ENCODE measurements at places on chromosomes 2 and 18. TPM values are rescaled to one million over a fixed set of nuclear protein-coding genes. Genes with fewer than 3 reads are reported as not detected.
A peak's percentile ranks its signal among the peaks of the same experiment; 100 is the strongest.

PLEKHM3 gene
- 43.7 TPM for total RNA-seq

CPLX4 gene
- not detected for total RNA-seq

RTP5 gene
- not detected for total RNA-seq

FAM110C gene
- total RNA-seq = 11.8 TPM

MAPRE2 gene
- 38.1 TPM for total RNA-seq

TMEM37 gene
- total RNA-seq = 37.2 TPM

CD28 gene
- total RNA-seq = 0.45 TPM

GALNT13 gene
- total RNA-seq = not detected

DNA sequence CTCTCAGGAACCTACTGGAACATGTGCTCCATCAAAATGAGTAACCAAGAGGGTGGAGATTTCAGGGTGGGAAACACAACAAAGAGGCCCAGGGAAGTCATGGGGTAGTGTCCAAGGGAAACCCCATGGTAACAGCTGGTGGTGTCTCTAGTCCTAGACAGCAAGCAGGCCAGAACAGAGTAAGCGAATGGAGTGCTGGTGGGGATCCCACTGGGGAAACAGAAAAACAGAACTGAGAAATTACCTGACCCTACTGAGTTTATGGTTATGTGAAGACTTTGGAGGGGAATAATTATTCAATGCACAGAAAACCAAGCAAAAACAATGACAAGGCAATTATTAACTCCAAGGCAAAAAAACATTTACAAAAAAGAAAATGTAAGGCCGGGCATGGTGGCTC lies 16.9 kb downstream of the ERCC3 start:
- no peaks in the 10 kb centered on the region for H3K27me3 ChIP-seq
- DNase-seq = no peak
- H3K36me3 ChIP-seq = peaks cover 57% of the 10 kb centered on the region
- H3K27ac ChIP-seq = no peak overlapping the region
- H3K4me3 ChIP-seq = no peak overlapping the region
- no peaks in the 10 kb centered on the region for H3K4me1 ChIP-seq

- H3K27me3 ChIP-seq = no peaks in the 10 kb centered on the region
- H3K4me1 ChIP-seq = peaks cover 25% of the 10 kb centered on the region
- no peaks in the 10 kb centered on the region for H3K36me3 ChIP-seq
- DNase-seq = peak; percentile 50
- no peak overlapping the region for H3K27ac ChIP-seq
Measured at GRCh38 chr2:1701556-1702185, 42.6 kb downstream of the PXDN start.

DNA sequence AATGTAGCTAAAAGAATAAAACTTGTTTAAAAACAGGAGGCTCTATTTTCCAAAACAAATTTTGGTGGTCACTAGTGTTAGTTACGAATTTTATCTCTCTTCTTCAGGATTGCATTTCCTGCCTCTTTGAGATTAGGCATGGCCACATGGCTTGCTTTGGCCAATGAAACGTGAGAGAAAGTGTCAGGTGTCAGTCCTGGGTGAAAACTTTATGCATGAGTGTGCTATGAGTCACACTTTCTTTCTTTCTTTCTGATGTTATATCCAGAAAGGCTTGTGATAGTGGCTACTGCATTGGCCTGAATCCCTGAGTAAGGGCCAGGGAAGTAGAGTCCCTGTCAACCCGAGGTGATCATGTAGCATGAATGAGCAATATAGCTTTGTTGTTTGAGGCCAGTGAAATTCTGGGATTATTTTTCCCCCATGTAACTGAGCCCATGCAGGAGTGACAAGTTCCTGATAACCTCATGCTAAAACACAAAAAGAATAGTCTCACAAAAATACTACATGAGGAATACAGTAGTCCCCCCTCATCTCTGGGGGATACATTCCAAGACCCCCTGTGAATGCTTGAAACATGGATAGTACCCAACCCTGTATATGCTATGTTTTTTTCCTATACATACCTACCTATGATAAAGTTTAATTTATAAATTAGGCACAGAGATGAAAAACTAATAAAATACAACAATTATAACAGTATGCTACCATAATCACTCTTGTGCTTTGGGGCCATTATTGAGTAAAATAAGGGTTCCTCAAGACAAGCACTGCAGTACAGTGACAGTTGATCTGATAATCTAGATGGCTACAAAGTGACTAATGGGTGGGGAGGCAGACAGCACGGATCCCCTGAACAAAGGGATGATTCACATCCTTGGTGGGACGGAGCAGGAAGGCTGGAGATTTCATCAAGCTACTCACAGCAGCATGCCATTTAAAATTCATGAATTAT lies 109.5 kb downstream of the CDC42EP3 start:
- H3K27ac ChIP-seq = no peak overlapping the region
- H3K4me3 ChIP-seq = no peak overlapping the region
- no peaks in the 10 kb centered on the region for H3K36me3 ChIP-seq
- H3K4me1 ChIP-seq = no peaks in the 10 kb centered on the region
- no peak for DNase-seq

GRCh38 chr2:226308986-226309385 lies 490.6 kb downstream of the IRS1 start:
- H3K36me3 ChIP-seq = no peaks in the 10 kb centered on the region
- H3K27ac ChIP-seq = no peak overlapping the region
- H3K4me1 ChIP-seq = peaks cover 5% of the 10 kb centered on the region
- no peak for DNase-seq
- no peak overlapping the region for H3K4me3 ChIP-seq

DNA sequence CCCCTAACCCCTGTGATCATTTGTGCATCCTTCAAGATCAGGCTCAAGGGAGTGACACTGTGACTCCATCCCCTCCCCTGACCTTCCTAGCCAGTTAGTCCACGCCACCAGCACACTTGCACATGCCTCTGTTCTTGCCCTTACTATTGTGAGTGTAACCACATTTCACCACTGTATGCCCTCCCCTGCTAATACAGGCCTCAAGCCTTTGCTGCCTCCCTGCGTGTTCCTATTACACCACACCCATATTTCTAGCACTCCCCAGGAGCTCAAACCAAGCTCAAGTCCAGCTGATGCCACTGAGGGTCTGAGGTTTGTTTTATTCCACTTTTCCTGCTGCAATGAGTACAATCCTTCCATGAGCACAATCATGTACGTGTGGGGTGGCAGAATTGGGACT lies 288.9 kb upstream of the FBXO11 start:
- H3K4me3 ChIP-seq = no peak overlapping the region
- DNase-seq = no peak
- no peaks in the 10 kb centered on the region for H3K36me3 ChIP-seq
- H3K27ac ChIP-seq = no peak overlapping the region
- no peaks in the 10 kb centered on the region for H3K4me1 ChIP-seq

DNA sequence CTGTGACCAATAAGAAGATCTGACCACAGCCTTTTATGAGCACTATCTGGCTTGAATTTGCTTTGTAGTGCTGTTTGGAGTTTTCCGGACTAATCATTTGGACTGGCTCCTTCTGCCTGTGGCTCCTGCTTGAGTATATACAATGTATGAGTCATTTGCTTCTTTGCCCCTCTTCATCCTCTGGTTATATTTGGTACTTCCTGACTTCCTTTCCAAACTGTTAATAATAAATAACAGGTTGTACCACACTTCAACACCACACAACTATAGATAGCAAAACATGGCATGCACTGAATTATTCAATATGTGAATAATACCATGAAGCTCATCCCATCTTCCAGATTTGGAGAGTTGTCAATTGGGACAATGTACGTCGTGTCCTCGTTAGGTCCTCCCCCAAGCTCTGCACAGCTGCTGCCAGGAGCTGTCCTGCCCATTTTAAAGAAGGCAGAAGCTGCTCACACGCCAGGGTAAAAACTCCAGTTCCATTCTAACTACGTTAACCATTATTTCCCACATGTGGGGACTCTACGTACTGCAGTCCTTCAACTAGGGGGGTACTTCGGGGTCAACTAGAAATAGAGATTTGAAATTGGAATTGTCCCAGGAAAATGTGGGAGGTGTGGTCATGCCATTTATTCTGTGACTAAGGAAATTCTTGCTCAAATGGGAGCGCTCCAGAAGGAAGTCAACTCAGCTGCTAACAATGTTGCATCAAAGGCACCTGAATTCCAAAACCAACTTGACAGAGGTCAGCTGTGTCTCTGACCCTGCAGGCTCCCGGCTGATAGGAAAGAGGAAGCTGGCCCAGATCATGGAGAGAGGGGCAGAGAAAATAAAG lies 38.1 kb downstream of the ST8SIA5 start:
- no peak for DNase-seq
- H3K4me1 ChIP-seq = no peaks in the 10 kb centered on the region
- H3K27ac ChIP-seq = no peak overlapping the region

- H3K4me3 ChIP-seq = no peak overlapping the region
- DNase-seq = no peak
- H3K36me3 ChIP-seq = no peaks in the 10 kb centered on the region
- H3K27ac ChIP-seq = no peak overlapping the region
- H3K27me3 ChIP-seq = no peaks in the 10 kb centered on the region
Measured at GRCh38 chr2:234458466-234458865, 38.4 kb downstream of the ARL4C start.

DNA sequence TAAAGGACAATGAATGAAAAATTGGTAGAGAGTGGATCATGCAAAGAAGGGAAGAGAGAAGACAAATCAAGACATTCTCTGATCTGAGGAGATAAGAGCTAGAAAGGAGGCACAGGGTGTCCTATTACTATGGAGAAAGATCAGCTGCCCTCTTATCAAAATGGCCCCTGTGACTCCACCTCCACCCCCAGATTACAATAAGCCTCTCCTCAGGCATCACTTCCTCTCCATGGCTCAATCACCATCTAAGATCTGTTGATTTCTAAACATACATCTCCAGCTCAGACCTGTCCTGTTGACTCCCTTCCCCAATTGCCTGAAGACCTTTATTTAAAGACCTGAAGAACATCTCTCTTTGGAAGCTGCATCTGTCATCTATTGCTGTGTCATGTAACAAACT lies 43.2 kb downstream of the SP100 start:
- no peak overlapping the region for H3K4me3 ChIP-seq
- no peaks in the 10 kb centered on the region for H3K4me1 ChIP-seq

DNA sequence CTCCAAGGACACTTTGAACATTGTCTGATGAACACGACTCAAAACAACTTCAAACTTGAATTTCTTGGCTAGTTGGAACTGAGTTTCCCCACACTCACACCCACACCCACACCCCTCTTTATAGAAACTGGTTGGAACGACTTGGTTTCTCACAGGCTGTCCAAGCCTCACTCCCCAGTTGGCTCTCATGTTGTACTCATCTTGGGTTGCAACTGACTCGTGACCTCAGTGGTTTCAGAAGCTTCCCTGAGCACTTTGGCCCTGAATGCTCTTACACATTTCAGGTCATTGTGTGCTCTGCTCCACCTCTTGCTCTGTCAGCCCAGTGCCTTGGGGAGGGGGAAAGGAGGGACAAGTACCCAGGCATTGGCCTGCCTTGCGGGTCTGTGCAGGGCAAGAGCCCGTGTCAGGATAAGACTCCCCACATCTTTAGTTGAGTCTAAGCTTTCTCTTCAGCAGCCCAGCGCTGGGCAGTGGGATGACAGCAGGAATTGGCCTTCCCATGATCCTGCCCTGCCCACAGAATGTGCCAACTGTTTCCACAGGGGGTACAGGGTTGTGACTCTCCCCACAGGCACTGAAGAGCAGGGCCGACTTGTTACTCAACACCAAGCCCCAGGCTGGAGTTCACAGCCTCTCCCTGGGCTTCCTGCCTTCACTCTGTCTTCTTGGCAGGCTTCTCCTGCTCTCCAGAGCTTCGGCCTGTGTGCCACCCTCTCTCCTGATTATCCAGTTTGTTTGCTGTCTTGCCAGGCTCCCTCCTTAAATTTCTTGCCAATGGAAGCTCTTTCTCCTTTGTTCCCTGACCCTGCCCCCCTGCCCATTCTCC lies 104.6 kb downstream of the RTN4 start:
- H3K36me3 ChIP-seq = no peaks in the 10 kb centered on the region
- H3K27ac ChIP-seq = peak overlapping the region; percentile 88
- H3K4me3 ChIP-seq = no peak overlapping the region
- H3K27me3 ChIP-seq = no peaks in the 10 kb centered on the region
- H3K4me1 ChIP-seq = peaks cover 17% of the 10 kb centered on the region

DNA sequence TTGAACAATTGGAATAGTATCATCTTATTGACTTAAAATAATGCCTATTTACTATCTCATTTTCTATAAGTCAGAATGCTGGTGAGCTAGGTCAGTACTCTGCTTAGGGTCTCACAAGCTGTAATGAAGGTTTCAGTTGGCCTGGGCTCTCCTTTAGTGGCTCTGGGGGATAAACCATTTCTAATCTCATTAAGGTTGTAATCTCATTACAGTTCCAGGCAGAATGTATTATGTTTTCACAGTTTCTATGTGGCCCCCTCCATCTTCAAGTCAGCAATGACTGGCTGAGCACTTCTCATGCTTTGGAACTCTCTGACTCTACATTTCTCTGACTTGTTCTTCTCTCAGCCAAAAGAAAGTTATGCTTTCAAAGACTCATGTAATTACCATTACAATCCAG lies 163.1 kb downstream of the CCDC178 start:
- H3K27ac ChIP-seq = no peak overlapping the region
- no peaks in the 10 kb centered on the region for H3K4me1 ChIP-seq
- no peaks in the 10 kb centered on the region for H3K27me3 ChIP-seq
- no peaks in the 10 kb centered on the region for H3K36me3 ChIP-seq

DNA sequence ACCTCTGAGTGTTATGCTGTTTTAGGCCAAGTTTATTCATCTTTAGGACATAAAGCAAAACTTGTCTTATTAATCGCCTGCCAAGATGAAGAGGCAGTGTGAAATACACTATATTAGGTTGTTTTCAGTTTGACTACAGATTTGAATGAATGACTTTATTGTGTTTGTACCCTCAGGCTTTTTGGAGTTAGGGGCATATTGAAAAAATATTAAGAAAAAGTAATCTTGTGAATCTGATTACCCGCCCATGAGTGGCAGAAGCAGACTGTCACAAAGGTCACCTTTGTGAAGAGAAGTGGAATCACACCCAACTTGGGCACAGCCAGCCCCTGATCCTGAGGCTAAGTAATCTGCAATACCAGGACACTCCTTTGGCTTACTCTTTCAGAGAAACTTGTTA lies 382.5 kb downstream of the NYAP2 start:
- no peaks in the 10 kb centered on the region for H3K4me1 ChIP-seq
- no peak for DNase-seq
- H3K27ac ChIP-seq = no peak overlapping the region
- no peaks in the 10 kb centered on the region for H3K27me3 ChIP-seq
- H3K4me3 ChIP-seq = no peak overlapping the region
- H3K36me3 ChIP-seq = no peaks in the 10 kb centered on the region

DNA sequence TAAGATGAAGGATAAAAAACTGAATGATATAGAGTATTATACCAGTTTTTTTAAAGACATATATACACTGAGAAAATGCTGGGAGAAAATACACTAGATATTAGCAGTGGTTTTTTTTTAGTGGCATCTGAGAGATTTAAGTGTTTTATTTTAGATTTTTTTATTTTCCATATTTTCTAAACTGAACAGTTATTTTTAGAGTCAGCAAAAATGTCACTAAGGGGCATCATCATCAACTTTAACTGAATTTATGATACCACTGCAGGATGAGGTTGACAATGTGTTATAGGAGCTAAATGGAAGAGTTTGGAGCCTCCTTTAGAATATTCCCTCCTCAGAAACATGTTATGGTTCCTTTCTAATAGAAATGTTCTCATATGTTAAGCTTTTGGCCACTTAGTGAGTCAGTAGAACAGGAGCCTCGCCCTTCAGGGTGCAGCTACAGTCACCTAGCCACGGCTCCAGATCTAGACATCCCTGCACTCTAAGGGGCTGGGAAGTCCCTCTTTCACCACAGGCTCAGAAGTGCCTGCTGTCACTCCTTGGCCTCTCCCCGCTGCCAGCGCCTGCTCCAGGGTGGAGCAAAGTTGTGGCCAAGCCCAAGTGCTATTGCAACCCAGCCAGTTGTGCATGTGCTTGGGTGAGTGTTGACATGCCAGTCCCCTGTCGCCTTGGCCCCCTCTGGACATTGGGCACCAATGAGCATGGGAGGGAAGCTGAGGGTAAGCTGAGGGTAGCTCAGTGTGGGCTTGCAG lies 210.7 kb upstream of the RASGRP3 start:
- no peaks in the 10 kb centered on the region for H3K36me3 ChIP-seq
- H3K27me3 ChIP-seq = no peaks in the 10 kb centered on the region
- no peak overlapping the region for H3K4me3 ChIP-seq
- H3K27ac ChIP-seq = no peak overlapping the region
